ENCODE measurements at places on chromosomes 12 and 14. TPM values are rescaled to one million over a fixed set of nuclear protein-coding genes. Genes with fewer than 3 reads are reported as not detected.

- no peaks in the 10 kb centered on the region for H3K4me1 ChIP-seq
- DNase-seq, result no peak
- H3K27me3 ChIP-seq, result no peaks in the 10 kb centered on the region
Measured at GRCh38 chr12:22126758-22127157, 80.7 kb downstream of the CMAS start.

- DNase-seq, result no peak
- no peak overlapping the region for H3K27ac ChIP-seq
- no peaks in the 10 kb centered on the region for H3K27me3 ChIP-seq
- H3K4me1 ChIP-seq, result no peaks in the 10 kb centered on the region
Measured at GRCh38 chr14:51121096-51121495, 26.2 kb upstream of the TRIM9 start.

MIP gene
- polyA plus RNA-seq, result not detected

- H3K27me3 ChIP-seq, result no peaks in the 10 kb centered on the region
- no peaks in the 10 kb centered on the region for H3K36me3 ChIP-seq
- no peaks in the 10 kb centered on the region for H3K4me1 ChIP-seq
- peak overlapping the region; percentile 23 for H3K27ac ChIP-seq
- H3K4me3 ChIP-seq, result no peak overlapping the region
- DNase-seq, result no peak
Measured at GRCh38 chr14:32846821-32847365, 91.8 kb upstream of the NPAS3 start.

GRCh38 chr12:5459051-5459782, 27.3 kb downstream of the NTF3 start:
- peaks cover 24% of the 10 kb centered on the region for H3K27me3 ChIP-seq
- H3K4me3 ChIP-seq, result no peak overlapping the region
- H3K36me3 ChIP-seq, result no peaks in the 10 kb centered on the region
- H3K4me1 ChIP-seq, result peaks cover 10% of the 10 kb centered on the region

DNA sequence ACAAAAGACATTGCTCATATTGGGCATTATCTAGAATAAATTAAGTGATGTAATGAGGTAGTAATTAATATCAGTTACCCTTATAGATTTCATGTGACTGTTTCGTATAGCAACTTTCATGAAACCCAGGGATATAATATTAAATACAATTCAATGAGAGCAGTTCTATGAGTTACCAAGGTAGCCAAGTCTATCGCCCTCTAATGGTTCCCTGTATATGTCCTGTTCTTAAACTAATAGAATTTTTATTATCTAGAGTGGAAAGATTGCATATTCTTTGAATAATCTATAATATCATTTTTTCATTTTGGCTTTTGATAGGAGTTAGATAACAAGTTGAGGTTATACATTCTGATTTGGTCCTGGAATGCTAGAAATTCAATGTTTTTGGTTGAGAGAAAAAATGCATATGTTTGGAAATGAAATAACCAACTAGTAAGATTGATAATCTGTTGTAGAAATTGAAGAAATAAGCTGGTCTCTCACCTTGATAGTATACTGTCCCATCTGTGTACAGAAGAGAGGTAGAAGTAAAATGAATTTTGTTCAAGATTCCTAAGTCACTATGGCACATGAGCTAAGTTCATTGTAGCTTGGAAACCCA, 59.7 kb downstream of the SCFD1 start:
- H3K27ac ChIP-seq, result no peak overlapping the region
- DNase-seq, result peak; percentile 26
- no peaks in the 10 kb centered on the region for H3K4me1 ChIP-seq
- no peaks in the 10 kb centered on the region for H3K27me3 ChIP-seq
- H3K4me3 ChIP-seq, result no peak overlapping the region

GRCh38 chr12:90036637-90037036, 328.0 kb upstream of the ATP2B1 start:
- no peak overlapping the region for H3K27ac ChIP-seq
- H3K36me3 ChIP-seq, result no peaks in the 10 kb centered on the region

- peak overlapping the region; percentile 70 for H3K27ac ChIP-seq
- H3K27me3 ChIP-seq, result no peaks in the 10 kb centered on the region
- no peak for DNase-seq
Measured at GRCh38 chr14:28577187-28577586, 189.4 kb upstream of the FOXG1 start.

DNA sequence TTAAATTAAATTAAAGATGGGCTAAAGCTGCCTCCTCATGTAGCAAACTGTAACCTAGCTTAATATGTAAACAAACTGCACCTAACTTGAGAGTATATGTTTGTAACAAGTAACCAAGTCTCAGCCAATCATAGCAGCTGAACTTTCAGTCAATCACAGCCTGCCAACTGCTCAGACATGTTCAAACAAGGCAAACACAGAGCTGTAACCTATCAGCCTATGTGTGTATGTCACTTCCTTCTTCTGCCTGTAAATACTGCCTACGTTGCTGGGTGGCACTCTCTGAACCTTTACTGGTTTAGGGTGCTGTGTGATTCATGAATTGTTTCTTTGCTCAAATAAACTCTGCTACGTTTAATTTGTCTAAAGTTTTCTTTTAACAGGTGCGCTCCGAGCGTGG, 2.9 kb downstream of the SERPINA6 start:
- no peak overlapping the region for H3K4me3 ChIP-seq
- peaks cover 6% of the 10 kb centered on the region for H3K4me1 ChIP-seq
- H3K27me3 ChIP-seq, result no peaks in the 10 kb centered on the region
- no peak for DNase-seq
- no peaks in the 10 kb centered on the region for H3K36me3 ChIP-seq

GRCh38 chr12:44851586-44851985, 24.5 kb downstream of the NELL2 start:
- no peaks in the 10 kb centered on the region for H3K4me1 ChIP-seq
- DNase-seq, result no peak
- H3K27me3 ChIP-seq, result no peaks in the 10 kb centered on the region
- no peaks in the 10 kb centered on the region for H3K36me3 ChIP-seq
- H3K27ac ChIP-seq, result no peak overlapping the region
- H3K4me3 ChIP-seq, result no peak overlapping the region

- no peak overlapping the region for H3K27ac ChIP-seq
- no peak overlapping the region for H3K4me3 ChIP-seq
- no peaks in the 10 kb centered on the region for H3K36me3 ChIP-seq
- no peaks in the 10 kb centered on the region for H3K4me1 ChIP-seq
- peaks cover 18% of the 10 kb centered on the region for H3K27me3 ChIP-seq
Measured at GRCh38 chr12:10339053-10339840, 31.6 kb downstream of the KLRD1 start.

DNA sequence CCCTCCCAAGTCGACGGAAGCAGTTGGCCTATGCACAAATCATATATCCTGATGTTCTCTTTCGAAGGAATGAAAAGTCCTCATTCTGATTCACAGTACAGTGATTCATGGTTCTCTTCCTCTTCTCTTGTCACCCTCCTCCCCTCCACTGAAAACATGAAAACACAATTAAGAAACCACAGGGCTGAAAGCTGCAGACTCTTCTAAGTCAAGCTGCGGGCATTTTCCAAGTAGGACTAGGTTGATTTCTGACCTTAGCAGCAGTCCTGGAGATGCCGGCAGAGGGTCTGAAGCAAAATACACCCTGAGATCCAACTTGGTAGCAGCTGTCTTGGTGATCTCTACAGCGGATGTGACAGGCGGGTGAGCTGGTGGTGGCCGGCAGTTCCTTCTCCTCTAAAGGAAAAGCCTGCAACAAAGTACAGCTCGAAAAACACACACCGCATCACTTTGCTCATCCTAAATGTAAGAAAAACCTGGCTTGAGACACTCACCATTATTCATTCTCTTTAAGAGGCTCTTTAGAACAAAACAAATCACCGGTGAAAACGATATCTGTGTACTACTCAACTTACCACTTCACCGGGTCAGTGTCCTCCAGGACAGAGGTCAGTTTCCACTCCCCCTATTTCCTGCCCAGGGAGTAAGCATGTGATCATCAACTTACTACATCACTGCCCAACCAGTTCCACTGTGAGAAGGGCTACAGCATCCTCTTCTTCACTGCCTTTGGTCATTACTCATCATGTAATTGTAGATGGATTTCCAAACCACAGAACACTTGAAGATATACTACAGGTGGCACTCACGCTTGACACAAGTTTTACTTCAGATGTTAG, 6.0 kb downstream of the TMCC3 start:
- no peaks in the 10 kb centered on the region for H3K36me3 ChIP-seq
- H3K4me1 ChIP-seq, result peaks cover 9% of the 10 kb centered on the region
- no peak for DNase-seq
- H3K4me3 ChIP-seq, result no peak overlapping the region
- peak overlapping the region; percentile 61 for H3K27ac ChIP-seq

NDRG2 gene
- 15.8 TPM for polyA plus RNA-seq

MGST1 gene
- polyA plus RNA-seq, result 4.8 TPM

DNA sequence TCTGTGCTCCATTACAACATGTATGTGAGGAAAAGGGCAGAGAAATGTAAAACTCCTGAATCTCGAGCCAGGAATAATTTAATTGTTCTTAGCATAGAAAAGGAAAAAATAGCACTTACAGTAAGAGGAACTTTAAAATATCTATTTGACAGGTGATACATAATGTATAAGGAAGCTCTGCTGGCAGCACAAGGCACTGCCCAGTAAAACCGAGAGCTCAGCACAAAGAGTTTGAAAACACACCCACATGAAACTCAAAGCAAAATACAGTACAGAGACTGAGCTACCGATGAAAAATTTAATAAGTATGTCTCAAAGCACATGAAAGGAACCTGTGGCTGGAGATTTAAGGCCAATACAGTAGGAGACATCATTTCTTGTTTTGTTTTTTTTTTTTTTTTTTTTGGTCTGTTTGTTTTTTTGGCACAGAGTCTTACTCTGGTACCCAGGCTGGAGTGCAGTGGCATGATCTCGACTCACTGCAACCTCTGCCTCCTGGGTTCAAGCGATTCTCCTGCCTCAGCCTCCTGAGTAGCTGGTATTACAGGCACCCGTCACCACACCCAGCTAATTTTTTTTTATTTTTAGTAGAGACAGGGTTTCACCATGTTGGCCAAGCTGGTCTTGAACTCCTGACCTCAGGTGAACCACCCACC, 19.2 kb downstream of the CLIP1 start:
- no peak overlapping the region for H3K4me3 ChIP-seq
- H3K36me3 ChIP-seq, result no peaks in the 10 kb centered on the region
- no peak overlapping the region for H3K27ac ChIP-seq
- H3K27me3 ChIP-seq, result no peaks in the 10 kb centered on the region
- H3K4me1 ChIP-seq, result peaks cover 39% of the 10 kb centered on the region

CELA1 gene
- polyA plus RNA-seq, result not detected

ARID4A gene
- polyA plus RNA-seq, result 4.6 TPM

DNA sequence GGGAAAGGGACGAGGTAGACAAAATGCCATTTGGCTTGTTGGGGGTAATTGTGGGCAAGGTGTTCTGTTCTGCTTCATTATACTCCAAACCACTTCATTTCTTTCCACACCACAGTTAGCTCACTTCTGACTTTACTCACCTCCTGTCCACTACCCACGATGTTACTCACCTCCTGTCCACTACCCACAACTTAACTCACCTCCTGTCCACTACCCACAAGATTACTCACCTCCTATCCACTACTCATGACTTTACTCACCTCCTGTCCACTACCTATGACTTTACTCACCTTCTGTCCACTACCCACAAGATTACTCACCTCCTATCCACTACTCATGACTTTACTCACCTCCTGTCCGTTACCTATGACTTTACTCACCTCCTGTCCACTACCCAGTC, 10.1 kb upstream of the TWF1 start:
- H3K27me3 ChIP-seq, result no peaks in the 10 kb centered on the region
- H3K36me3 ChIP-seq, result no peaks in the 10 kb centered on the region
- no peaks in the 10 kb centered on the region for H3K4me1 ChIP-seq

GRCh38 chr12:131628023-131628740, 82.7 kb upstream of the SFSWAP start:
- no peak overlapping the region for H3K4me3 ChIP-seq
- no peaks in the 10 kb centered on the region for H3K27me3 ChIP-seq
- no peaks in the 10 kb centered on the region for H3K4me1 ChIP-seq
- no peak for DNase-seq

DNA sequence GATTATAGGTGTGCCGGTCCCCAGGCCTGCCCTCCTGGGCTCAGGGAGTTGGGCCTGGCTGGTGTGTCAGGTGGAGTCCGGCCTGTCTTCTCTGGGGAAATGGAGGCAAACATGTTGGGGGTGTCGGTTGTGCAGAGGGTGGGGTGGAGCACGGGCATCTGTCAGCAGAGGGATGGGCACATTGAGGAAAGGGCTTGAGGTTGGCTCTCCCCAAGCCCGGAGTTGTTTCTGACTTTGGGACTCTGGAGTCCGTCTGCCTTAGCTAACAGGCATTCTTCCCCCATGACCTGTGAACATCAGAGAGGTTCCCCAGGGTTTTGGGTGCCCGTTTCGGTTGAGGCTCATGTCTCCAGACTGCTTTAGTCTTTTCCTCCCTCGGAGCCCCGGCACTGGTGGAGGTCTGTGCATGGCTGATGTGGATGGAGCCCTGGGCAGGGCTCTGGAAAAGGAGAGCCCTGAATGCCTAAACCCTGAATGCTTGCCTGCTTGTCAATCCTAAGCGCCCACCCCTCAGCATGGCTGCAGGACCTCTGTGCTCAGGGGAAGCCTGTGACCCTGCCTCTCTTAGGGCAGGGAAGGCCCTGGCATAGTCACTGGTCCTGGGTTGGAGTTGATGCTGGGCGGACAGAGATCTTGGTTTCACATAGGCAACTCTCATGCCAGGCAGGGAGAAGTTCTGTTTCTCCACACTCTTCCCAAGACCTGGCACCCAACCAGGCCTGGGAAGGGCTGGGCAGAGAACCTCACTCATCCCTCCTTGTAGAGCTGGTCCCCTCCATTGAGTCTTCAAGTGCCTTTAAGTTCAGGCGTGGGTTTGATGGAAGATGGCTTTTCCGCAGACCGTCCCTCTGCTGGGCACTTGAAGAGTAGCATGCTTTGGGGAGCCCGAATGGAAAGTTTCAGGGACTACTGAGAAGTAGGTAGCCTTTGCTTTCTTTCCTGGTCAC, 12.9 kb downstream of the NYNRIN start:
- H3K36me3 ChIP-seq, result no peaks in the 10 kb centered on the region
- peak; percentile 77 for DNase-seq
- H3K4me1 ChIP-seq, result no peaks in the 10 kb centered on the region
- no peak overlapping the region for H3K27ac ChIP-seq
- H3K27me3 ChIP-seq, result no peaks in the 10 kb centered on the region

DNA sequence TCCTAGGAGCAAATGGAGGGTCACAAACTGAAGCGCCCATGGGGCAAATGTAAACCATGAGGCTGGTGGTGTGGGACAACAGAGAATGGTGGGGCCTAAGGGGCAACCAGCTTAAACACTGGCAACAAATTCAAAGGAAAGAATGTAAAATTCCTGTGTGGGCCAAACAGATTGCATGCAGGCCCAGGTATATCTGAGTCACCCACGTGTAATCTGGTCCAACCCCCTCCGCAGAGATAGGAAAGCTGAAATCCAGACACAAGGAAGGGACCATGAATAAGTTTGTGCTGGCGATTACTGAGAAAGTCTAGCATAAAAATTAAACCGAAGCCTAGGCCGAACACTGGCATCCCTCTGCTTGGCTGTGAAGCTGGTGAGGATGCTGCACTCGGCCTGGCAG, 71.6 kb downstream of the ITPK1 start:
- H3K27me3 ChIP-seq, result no peaks in the 10 kb centered on the region
- no peak for DNase-seq
- no peak overlapping the region for H3K4me3 ChIP-seq
- no peaks in the 10 kb centered on the region for H3K36me3 ChIP-seq

DNA sequence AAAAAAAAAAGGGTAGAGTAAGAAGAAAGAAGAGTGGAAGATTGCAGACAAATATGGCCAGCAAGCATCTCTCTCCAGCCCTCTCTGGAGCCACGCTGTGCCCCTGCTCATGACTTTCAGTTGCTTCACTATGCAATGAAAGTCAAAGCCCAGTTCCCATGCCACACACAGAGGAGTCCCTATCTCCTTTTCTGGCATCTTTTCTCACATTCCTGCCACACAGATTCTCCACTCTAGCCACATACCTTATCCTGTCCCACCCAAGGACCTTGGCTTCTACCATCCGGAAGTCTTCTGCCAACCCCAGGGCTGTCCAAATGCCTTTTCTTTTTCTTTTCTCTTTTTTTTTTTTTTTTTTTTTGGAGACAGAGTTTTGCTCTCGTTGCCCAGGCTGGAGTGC, 39.3 kb upstream of the CAPRIN2 start:
- H3K27ac ChIP-seq, result no peak overlapping the region
- H3K4me3 ChIP-seq, result no peak overlapping the region
- no peaks in the 10 kb centered on the region for H3K27me3 ChIP-seq
- H3K4me1 ChIP-seq, result peaks cover 9% of the 10 kb centered on the region

All from SK-N-SH (cell line).